ENCODE measurements at places on chromosomes 7 and 10. TPM values are rescaled to one million over a fixed set of nuclear protein-coding genes. Genes with fewer than 3 reads are reported as not detected.

DNA sequence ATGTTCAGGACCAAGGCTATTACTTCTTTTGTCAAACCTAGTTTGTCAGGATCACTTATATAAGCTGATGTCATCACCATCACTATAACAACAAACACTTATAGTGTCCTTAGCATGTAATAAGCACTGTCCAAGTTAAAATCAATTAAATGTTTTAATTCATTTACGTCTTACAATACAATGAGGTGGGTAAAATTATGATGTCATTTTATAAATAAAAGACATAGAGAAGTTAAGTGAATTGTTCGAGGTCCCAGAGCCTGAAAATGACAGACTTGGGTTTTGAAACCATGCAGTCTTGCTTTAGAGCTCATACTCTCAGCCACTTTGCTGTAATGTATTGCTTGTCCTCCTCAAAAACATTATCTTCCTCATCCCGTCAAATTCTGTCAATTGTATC lies 48.3 kb downstream of the SLC13A1 start:
- no peak for DNase-seq

GRCh38 chr10:24849051-24849450 lies 103.4 kb downstream of the PRTFDC1 start:
- no peak for DNase-seq

- DNase-seq, result peak; percentile 24
Measured at GRCh38 chr7:82044497-82045080, 274.7 kb upstream of the HGF start.

- no peak for DNase-seq
Measured at GRCh38 chr7:80183900-80184685, 49.5 kb downstream of the GNAI1 start.

GRCh38 chr10:127875916-127876315 lies 16.8 kb downstream of the CLRN3 start:
- DNase-seq, result no peak

DNA sequence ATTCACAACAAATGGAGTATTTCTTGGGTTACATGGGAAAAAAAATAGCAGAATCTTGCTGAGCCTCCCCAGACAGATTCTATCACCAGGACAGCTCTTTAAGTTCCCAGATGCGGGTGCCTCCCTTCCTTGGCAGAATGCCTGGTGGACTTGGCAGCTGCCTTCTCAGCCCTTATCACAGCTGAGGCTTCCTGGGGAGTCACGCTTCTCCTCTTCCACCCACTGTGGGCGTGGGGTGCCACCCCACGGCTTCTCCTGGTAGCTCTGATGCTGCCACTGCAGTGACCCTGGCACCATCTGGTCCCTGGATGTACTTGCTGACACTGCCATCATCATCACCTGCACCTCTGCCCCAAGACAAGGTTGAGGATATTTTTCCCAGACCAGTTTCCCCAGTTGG lies 16.2 kb upstream of the NME8 start:
- no peak for DNase-seq

DNA sequence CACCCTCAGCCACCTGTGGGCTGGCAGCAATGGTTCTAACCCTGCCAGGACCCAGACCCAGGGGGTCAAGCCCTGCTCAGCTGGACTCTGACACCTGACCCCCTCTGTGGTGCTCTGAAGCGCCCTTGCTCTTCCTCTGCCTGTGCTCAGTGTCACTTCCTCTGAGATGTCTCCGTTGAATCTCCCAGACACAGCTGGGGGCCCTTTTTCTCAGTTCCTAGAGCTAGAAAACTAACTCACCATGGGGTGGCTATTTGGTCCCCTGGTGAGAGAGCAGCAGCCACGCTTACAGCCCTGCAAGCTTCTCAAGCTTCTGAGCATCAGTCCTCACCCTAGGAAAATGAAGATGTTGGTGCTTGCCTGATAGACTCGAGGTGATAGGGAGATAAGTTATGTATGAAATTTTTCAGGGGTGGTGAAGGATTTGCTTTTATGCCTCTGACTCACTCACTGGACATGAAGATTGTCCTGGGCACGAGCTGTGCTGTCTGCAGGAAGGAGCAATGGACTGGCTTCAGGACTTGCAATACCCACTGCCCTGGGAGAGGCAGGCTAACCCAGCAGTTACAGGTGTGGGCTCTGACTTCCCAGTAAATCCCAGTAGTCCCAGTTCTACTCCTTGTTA lies 29.6 kb downstream of the COL13A1 start:
- DNase-seq, result no peak

GRCh38 chr10:23293145-23293724 lies 51.4 kb downstream of the C10orf67 start:
- no peak for DNase-seq

- DNase-seq, result no peak
Measured at GRCh38 chr7:30068117-30068516, 39.9 kb downstream of the PLEKHA8 start.

GRCh38 chr7:127578036-127578684 lies 7.2 kb downstream of the GCC1 start:
- DNase-seq, result no peak

DNA sequence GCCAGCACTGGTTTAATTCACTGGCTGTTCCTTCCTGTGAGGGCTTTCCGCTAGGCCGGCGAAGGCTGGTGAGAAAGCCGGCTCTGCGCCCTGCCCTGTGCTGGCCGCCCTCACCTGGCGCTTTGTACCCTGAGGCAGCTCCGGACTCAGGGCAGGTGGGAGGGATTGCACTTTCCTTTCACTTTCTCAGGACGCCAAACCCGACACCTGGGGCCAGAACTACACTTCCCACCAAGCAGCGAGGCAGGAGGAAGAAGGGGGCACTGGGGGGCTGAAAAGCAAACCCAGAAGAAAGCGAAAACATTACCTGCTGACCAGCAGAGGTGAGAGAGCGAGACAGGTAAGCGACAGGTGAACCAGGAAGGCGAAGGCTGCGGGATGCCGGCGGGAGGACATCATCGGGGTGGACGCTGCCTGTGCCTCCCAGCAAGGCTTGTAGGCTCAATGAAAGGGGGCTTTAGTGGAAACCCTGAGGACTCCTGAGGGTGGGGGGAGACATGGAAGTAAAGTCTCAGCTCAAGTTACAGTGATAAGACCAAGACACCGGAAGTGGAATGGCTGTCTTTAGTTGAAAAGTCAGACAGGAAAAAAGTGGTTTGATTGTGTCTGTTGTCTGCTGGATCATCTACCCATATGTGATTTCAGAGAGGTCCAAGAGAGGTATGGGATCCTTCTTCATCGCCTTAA lies at the start of gene RAB19:
Gene RAB19, plus strand, starts transcription at position 181 of the 687 bp plus-strand sequence. CDS start 3,589 bp downstream, outside the sequence.
- DNase-seq, result no peak

DNA sequence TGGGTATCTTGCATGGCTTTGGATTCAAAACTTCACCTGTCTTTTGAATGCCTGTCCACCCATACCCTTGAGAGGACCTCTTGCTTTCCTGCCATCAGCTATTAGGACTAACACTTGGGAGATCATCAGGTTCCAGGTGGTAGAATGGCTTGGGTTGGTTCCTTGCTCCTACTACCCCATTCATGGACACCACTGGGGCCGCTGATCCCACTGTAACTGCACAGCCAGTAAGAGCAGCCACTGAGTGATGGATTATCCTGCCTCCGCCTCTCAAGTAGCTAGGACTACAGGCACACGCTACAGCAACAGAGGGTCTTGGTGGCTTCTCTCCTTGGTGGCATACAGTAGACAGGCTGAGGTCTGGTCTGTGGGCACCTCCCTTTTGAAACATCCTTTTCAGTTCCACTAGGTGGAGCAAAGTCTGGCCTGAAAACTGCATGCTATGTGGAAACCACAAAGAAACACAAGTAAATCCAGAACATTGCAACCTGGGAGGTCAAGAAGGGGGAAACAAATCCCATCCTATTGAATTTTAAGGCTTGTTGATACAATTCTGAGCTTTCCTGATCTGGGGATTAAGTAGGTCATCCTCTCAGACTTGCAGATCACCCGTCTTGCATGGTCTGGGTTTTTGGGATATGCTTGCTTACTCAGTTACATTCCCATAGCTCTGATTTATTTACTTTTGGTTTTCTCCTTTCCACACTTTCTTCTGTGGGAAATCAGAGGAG lies 9.4 kb downstream of the WBP1L start:
- DNase-seq, result no peak

The PAX4 gene
- not detected for total RNA-seq

The SEMA4G gene
- 0.72 TPM for total RNA-seq

The EPHA1 gene
- total RNA-seq, result 0.46 TPM

The FAM185A gene
- 7.1 TPM for total RNA-seq

The EBLN1 gene
- not detected for total RNA-seq

The GALNT17 gene
- total RNA-seq, result 1.6 TPM

The CRYGN gene
- not detected for total RNA-seq

The HDAC9 gene
- 30.4 TPM for total RNA-seq

The NAT16 gene
- total RNA-seq, result 0.09 TPM

The SORCS1 gene
- total RNA-seq, result 1.3 TPM
